ENCODE measurements at places on chromosomes 2 and 18. TPM values are rescaled to one million over a fixed set of nuclear protein-coding genes. Genes with fewer than 3 reads are reported as not detected.

Gene NPAS2
- 14.6 TPM for total RNA-seq

Gene ZNF513
- 9.4 TPM for total RNA-seq

GRCh38 chr2:26477126-26477910 is 606 bp downstream of the OTOF start:
- no peak for DNase-seq

Gene DNAJC10
- 78.3 TPM for total RNA-seq

- no peak for DNase-seq
Measured at GRCh38 chr2:22238967-22239366, 1115.2 kb downstream of the TDRD15 start.
